Neural crest cell (in vitro differentiated cells): ENCODE measurements at places on chromosomes 4 and X. TPM values are rescaled to one million over a fixed set of nuclear protein-coding genes. Genes with fewer than 3 reads are reported as not detected.

The DIPK2B gene
- total RNA-seq: not detected in 2 replicates

- DNase-seq: no peak
- H3K27me3 ChIP-seq: no peaks in the 10 kb centered on the region
- peaks cover 14% of the 10 kb centered on the region for H3K36me3 ChIP-seq
- H3K27ac ChIP-seq: no peak overlapping the region
Observed at GRCh38 chrX:56764975-56765791, 36.1 kb downstream of the NBDY start.

GRCh38 chr4:96473246-96473645 is 633.4 kb downstream of the PDHA2 start:
- no peak overlapping the region for H3K4me3 ChIP-seq
- DNase-seq: no peak
- H3K36me3 ChIP-seq: peaks cover 12% of the 10 kb centered on the region
- no peaks in the 10 kb centered on the region for H3K4me1 ChIP-seq

The SERPINA7 gene
- not detected in 2 replicates for total RNA-seq

GRCh38 chr4:69458184-69458826 is 37.4 kb downstream of the UGT2B4 start:
- H3K36me3 ChIP-seq: no peaks in the 10 kb centered on the region
- no peak for DNase-seq

DNA sequence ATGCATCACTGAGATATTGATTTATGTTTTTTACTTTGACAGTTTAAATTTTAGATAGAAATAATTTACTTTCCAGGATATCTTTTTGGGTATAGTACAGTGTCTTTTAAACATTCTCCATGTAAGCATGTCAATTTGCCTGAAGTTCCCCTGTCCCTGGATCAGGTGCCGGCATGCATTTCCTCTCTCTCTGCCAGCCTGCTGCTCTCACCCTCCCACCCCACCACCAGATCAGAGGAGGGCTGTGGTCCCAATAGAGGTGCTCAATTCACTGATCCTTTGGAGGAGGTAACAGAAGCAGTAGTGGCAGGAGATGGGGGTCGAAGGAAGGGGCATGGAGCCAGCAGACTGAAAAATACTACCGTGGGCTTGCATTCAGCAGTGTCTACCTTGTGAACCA is 28.3 kb upstream of the DSPP start:
- no peak for DNase-seq
- H3K27me3 ChIP-seq: no peaks in the 10 kb centered on the region
- no peaks in the 10 kb centered on the region for H3K36me3 ChIP-seq
- H3K27ac ChIP-seq: no peak overlapping the region
- no peak overlapping the region for H3K4me3 ChIP-seq

DNA sequence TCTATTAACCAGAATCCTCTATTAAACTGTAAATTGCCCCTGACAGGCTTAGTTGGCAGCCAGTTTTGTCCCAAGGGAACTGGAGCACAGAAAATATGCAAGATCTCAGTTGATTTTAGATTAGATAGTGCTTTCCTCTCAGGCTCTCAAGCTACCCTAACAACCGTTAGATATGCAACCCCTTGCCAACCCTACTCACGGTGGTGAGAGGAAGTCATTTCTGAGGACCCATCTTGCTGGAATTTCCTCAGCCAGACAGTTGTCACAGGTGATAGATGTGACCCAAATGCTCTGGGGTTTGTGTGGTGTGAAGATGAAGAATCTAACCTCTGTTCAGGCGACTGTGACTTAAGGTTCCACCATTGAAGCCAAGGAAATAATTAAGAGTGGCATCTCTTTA is 447.1 kb downstream of the MID1IP1 start:
- H3K27me3 ChIP-seq: no peaks in the 10 kb centered on the region
- H3K36me3 ChIP-seq: no peaks in the 10 kb centered on the region
- no peak for DNase-seq
- peaks cover 5% of the 10 kb centered on the region for H3K4me1 ChIP-seq
- H3K4me3 ChIP-seq: no peak overlapping the region

The ZCCHC12 gene
- 2.8 and 3.7 TPM in 2 replicates for total RNA-seq

The RASSF6 gene
- total RNA-seq: not detected in 2 replicates

The IL21 gene
- total RNA-seq: not detected in 2 replicates

The VMA21 gene
- total RNA-seq: 51.3 and 60.1 TPM in 2 replicates

DNA sequence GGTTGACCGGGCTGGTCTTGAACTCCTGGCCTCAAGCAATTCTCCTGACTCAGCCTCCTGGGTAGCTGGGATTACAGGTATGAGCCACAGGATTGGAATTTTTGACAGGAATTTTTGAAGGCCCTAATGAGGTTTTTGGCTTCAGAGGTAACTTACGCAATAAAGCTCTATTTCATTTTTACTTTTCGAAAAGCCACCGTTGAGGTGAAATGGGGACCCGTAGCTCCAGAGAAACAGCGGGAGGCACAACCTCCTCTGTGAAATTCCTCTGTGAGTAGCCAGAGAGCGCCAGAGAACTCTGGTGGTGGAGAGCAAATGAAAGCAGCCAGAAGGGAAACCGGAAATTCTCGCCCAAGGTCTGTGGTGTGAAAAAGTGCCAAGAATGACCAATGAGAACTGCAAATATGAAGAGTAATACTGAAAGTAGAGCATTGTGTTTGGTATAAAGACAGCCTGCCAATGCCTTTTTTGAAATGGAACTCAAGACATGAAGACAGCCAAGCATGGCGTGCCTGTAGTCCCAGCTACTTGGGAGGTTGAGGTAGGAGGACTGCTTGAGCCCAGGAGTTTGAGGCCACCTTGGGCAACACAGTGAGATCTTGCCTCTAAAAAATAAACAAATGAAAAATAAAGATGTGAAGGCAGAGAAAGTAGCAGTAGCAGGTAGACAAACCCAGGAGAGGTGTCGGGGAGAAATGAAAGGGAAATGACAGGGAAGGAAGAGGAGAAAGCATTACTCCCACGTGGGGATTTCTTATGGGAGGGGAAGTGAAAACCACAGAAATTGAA is 33.0 kb upstream of the TMEM131L start:
- no peaks in the 10 kb centered on the region for H3K36me3 ChIP-seq
- H3K4me1 ChIP-seq: peaks cover 10% of the 10 kb centered on the region
- DNase-seq: no peak

The NUDT10 gene
- total RNA-seq: 17.7 and 18.3 TPM in 2 replicates

- no peak for DNase-seq
- no peak overlapping the region for H3K27ac ChIP-seq
- no peak overlapping the region for H3K4me3 ChIP-seq
- peaks cover 8% of the 10 kb centered on the region for H3K4me1 ChIP-seq
- H3K36me3 ChIP-seq: peaks cover 10% of the 10 kb centered on the region
- no peaks in the 10 kb centered on the region for H3K27me3 ChIP-seq
Observed at GRCh38 chrX:148956352-148956751, 455.9 kb downstream of the AFF2 start.

- H3K27ac ChIP-seq: no peak overlapping the region
- DNase-seq: no peak
- H3K4me3 ChIP-seq: no peak overlapping the region
- H3K27me3 ChIP-seq: no peaks in the 10 kb centered on the region
Observed at GRCh38 chr4:105714071-105714521, 5.5 kb downstream of the GSTCD start.

DNA sequence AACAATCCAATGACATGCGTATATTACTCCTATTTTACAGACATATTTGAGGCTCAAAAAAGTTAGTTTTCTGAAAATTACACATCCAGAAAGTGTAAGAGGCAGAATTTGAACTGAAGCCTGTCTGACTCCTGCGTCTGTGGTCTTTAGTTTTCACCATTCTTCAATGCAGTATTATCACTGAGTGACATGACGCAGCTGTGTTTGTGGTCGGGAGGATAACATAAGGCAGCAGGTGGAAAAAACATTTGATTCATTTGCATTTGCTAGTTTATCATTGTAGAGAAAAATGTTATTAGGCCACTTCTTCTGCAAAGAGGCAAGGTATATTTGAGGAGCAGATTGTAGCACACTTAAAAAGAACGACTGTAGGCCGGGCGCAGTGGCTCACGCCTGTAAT is 186.7 kb downstream of the TENM3 start:
- no peak overlapping the region for H3K4me3 ChIP-seq
- H3K27me3 ChIP-seq: no peaks in the 10 kb centered on the region
- DNase-seq: no peak
- H3K36me3 ChIP-seq: no peaks in the 10 kb centered on the region
- no peaks in the 10 kb centered on the region for H3K4me1 ChIP-seq

The MAGEA8 gene
- total RNA-seq: not detected in 2 replicates

GRCh38 chrX:47175588-47175980 is 18.0 kb upstream of the UBA1 start:
- no peak overlapping the region for H3K27ac ChIP-seq
- H3K4me3 ChIP-seq: no peak overlapping the region
- no peaks in the 10 kb centered on the region for H3K4me1 ChIP-seq
- no peak for DNase-seq
- H3K36me3 ChIP-seq: peaks cover 13% of the 10 kb centered on the region
- no peaks in the 10 kb centered on the region for H3K27me3 ChIP-seq

GRCh38 chrX:136588036-136588435 is 56.0 kb downstream of the VGLL1 start:
- no peak overlapping the region for H3K27ac ChIP-seq
- H3K27me3 ChIP-seq: no peaks in the 10 kb centered on the region
- H3K36me3 ChIP-seq: no peaks in the 10 kb centered on the region
- no peaks in the 10 kb centered on the region for H3K4me1 ChIP-seq
- no peak overlapping the region for H3K4me3 ChIP-seq
- DNase-seq: no peak

- no peak for DNase-seq
- H3K27ac ChIP-seq: no peak overlapping the region
- no peaks in the 10 kb centered on the region for H3K4me1 ChIP-seq
- H3K36me3 ChIP-seq: no peaks in the 10 kb centered on the region
Observed at GRCh38 chrX:117138070-117138469, 675.3 kb upstream of the CT83 start.

The SLC49A3 gene
- total RNA-seq: 0.77 and 0.91 TPM in 2 replicates

The SPANXB1 gene
- not detected in 2 replicates for total RNA-seq

The F11 gene
- not detected in 2 replicates for total RNA-seq

The NEUROG2 gene
- 4.1 and 4.2 TPM in 2 replicates for total RNA-seq

- H3K36me3 ChIP-seq: peaks cover 3% of the 10 kb centered on the region
- no peak for DNase-seq
- H3K4me1 ChIP-seq: peaks cover 26% of the 10 kb centered on the region
- H3K27me3 ChIP-seq: no peaks in the 10 kb centered on the region
Observed at GRCh38 chr4:84651499-84651898, 68.6 kb downstream of the CDS1 start.

DNA sequence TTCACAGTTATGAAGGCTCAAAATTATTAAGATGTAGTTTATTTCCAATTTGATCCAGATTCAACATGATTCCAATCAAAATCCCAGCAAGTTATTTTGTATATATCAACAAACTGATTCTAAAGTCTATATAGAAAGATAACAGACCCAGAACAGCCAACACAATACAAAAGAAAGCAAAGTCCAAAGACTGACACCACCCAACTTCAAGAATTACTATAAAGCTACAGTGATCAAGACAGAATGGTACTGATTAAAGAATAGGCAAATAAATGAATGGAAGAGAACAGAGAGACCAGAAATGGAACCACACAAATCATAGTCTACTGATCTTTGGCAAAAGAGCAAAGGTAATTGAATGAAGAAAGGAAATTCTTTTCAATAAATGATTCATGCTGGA is 34.9 kb downstream of the NFXL1 start:
- H3K27ac ChIP-seq: no peak overlapping the region
- peaks cover 32% of the 10 kb centered on the region for H3K36me3 ChIP-seq
- H3K4me1 ChIP-seq: no peaks in the 10 kb centered on the region
- no peak for DNase-seq
- no peak overlapping the region for H3K4me3 ChIP-seq
- H3K27me3 ChIP-seq: no peaks in the 10 kb centered on the region

The TMEM47 gene
- total RNA-seq: 42.0 and 45.4 TPM in 2 replicates

GRCh38 chr4:149823769-149824221 is 8.2 kb upstream of the IQCM start:
- no peak overlapping the region for H3K4me3 ChIP-seq
- no peak overlapping the region for H3K27ac ChIP-seq
- H3K36me3 ChIP-seq: no peaks in the 10 kb centered on the region

GRCh38 chrX:115650916-115651315 is 89.9 kb downstream of the PLS3 start:
- H3K4me3 ChIP-seq: no peak overlapping the region
- H3K27me3 ChIP-seq: no peaks in the 10 kb centered on the region
- peak; percentile 57 for DNase-seq
- H3K27ac ChIP-seq: no peak overlapping the region

DNA sequence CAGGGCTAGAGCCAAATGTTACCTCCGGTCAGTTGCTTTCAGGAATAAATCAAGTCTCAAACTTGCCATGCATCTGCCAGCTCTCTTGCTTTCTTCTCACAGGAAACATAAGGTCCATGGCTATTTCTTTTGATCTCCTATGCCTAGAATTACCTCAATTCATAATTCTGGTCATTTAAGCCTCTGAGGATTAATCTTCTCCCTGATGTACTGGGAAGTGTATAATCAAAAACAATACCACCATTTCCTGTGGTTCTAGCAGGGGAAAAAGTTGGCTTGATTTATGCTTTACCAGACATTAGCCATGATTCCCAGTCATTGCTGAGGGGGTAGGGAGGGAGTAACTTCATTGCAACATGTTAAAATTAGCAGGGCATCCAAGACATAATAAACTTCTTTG is 268.7 kb upstream of the EMCN start:
- H3K4me3 ChIP-seq: no peak overlapping the region
- no peak for DNase-seq
- peaks cover 13% of the 10 kb centered on the region for H3K4me1 ChIP-seq
